Activated naive CD8-positive, alpha-beta T cell treated with anti-CD3 and anti-CD28 coated beads, Interleukin-2, amount 50 U/mL, for 16 hours (primary cell): ENCODE measurements at places on chromosomes 12 and 14.

DNA sequence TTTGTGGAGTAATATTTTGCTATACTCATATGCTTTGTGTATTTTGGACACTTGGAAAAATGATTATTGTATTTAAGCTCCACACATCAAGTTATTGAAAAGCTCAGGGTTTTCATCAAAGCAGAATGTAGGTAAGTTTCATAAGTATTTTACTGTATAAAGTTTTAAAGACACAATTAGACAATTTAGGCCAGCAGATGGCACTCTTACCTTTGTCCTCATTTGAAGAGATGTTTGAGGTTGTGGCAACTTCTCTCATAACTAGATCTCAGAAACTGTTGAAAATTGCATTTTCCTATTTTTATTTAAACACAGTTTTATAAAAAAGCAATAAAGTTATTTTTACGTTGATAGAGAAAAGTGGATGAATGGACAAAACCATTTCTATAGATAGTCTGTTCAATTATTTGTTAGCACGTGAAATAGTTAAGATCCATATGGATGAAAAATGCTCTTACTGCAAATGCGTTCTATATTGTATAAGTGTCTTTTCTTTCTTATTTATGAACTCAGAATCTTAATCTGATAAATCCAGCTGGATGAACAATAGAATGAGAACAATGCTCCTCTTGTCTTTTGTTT, 300.0 kb downstream of the AEBP2 start:
- no peak for DNase-seq

DNA sequence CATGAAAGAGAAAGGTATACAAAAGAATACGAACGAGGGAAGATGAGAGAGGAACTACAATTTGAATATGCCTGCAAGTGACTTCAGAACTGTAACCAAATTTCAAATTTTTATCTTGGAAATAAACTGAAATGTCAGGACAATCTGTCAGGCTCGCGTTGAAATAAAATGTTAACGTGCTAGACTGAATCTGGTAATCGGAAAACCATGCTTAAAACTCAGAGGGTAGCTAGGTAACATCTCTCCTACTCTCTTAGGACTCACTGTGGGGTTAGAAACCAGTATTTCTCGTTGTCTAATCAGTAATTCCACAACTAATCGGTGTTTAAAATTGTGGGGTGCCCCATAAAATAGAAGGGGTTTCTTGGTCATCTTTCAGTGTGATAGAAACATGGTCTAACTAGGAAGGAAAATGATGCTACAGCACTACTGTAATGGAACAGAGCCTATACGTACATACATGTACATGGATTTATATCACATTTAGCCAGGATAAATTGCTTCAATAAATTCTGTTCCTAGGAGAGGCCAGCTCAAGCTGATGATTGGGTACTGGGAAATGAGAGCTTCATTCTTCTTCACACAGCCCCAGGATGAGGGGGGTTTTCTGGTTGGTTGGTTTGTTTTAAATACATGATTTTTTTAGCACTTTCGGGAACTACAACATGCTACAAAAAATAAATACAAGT, 23.9 kb downstream of the ATF7 start:
- no peak for DNase-seq

DNA sequence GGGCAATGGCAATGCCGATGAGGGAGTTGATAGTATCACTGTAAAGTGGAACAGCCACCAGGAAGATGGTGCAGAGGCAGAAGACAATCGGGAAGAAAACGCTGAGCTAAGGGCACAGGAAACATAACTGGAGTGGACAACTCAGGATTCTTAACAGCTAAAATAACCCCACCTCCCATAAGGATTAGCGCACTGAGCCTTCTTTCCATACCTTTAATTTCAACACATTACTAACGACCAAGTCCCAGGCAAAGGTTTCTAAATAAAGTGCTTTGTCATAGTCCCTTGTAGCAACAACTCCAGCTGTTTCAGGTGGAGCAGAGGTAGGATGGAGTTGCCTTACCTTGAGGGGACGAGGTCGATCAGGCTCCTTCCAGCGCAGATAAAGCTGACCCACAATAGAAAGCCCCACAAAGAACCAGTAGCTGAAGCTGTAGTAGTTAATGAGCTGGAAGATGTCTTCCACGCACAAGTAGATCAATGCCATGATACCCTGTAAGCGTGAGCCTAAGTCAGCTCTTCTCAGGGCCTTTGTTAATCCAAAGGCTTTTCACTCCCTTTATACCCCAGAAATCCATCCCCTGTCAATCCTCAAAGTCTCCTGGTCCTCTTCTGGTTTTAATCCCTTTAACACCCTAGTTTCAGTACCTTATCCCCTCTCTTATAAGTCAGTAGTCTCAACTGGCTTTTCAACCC, 7.7 kb downstream of the OXA1L start:
- no peak for DNase-seq

- DNase-seq: no peak
Measured at GRCh38 chr14:34615507-34615906, 14.4 kb downstream of the SNX6 start.

- no peak for DNase-seq
Measured at GRCh38 chr12:52079576-52080402, at the start of gene SMIM41. TSS of gene SMIM41 (plus strand) at chr12:52079704. CDS start at chr12:52079780, 76 bp downstream.

DNA sequence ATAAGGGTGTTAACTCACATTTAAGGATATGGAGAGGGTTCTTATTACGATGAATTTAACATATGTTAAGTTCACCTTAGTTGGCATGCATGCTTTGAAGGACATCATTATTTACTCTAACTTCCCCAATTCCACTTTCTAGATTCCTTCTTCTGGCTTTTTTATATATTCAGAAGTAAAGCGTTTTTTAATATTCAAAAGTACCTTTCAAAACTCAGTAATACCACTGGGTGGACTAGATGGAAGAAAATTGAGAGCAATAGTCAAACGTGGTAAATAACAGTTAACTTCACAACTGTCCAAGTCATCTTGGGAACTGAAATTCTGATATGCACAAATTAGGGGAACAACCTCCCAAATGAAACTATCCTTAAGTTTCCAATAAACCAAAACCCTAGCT, 9.1 kb downstream of the SINHCAF start:
- DNase-seq: no peak
